ENCODE measurements at places on chromosomes 3 and 15.

GRCh38 chr3:39808467-39809180 is 785 bp upstream of the MYRIP start:
- DNase-seq = peak; percentile 62

- DNase-seq = no peak
These were observed 44.2 kb downstream of the SGO1 start for GRCh38 chr3:20141851-20142250.

GRCh38 chr3:9782770-9783169 is 9.5 kb downstream of the TADA3 start:
- DNase-seq = no peak

- no peak for DNase-seq
These were observed 12.0 kb downstream of the PIERCE2 start for GRCh38 chr15:55420171-55420866.

GRCh38 chr3:7381741-7382140 is 520.8 kb downstream of the GRM7 start:
- no peak for DNase-seq

- no peak for DNase-seq
These were observed 63.6 kb downstream of the ZNF621 start for GRCh38 chr3:40588406-40588805.

- DNase-seq = no peak
These were observed 754.6 kb downstream of the AGBL1 start for GRCh38 chr15:86834115-86834863.

DNA sequence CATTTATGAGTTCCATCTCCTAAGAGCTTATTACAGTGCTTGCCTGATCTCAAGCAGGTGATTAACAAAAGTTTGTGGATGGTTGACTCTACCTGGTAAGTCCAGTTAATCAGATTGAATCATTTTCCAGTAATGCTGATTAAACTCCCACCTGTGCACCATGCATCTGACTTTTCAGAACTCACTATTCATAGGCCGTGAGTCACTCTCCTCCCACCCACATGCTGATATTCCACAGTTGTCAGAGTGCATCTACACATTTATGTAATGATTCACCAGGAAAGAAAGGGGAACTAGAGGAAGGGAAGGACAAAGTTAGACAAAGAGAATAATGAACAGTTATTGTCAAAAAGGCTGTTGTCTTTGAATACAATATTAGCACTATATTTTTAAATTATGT is 106.2 kb upstream of the UBE3A start:
- DNase-seq = no peak

DNA sequence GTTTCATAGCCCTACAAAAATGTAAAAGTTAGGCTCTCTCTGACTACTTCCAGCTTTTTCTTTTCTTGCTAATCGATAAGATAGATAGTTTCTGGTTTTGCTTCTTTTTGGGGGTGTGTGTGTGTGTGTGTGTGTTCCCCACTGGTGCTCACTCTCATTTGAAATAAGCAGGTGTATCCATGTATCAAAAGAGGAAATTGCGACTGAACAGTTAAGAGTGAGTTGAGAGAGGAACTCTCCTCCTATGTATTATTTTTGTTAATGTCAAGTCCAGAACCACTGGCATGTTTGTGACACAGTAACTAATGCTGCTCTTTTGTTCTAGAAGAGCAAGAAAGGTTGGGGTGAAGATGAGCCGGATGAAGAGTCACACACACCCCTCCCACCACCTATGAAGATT is 96.7 kb upstream of the UMPS start:
- DNase-seq = no peak

GRCh38 chr15:42073418-42073817 is 20.9 kb downstream of the PLA2G4D start:
- no peak for DNase-seq

DNA sequence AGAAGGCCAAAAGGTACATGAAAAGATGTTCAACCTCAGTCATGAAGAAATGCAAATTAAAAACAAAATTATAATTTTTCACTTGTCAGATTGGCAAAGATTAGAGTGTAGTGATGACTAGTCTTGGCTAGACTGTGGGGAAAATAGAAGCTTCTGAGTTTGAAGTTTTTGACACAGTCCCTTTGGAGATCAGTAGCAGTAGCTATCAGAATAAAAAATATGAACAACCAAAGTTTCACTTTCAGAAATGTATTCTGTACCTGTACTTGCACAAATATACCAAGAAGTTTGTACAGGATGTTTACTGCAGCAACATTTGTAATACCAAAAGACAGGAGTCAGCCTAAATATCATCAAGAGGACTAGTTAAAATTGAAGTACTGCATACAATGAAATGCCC is 14.1 kb downstream of the ATP2C1 start:
- no peak for DNase-seq

GRCh38 chr3:64266983-64267382 is 41.7 kb upstream of the PRICKLE2 start:
- no peak for DNase-seq

GRCh38 chr3:119492128-119492527 is 6.2 kb upstream of the TIMMDC1 start:
- no peak for DNase-seq

- no peak for DNase-seq
These were observed 53.2 kb downstream of the ASTE1 start for GRCh38 chr3:130973406-130973805.

DNA sequence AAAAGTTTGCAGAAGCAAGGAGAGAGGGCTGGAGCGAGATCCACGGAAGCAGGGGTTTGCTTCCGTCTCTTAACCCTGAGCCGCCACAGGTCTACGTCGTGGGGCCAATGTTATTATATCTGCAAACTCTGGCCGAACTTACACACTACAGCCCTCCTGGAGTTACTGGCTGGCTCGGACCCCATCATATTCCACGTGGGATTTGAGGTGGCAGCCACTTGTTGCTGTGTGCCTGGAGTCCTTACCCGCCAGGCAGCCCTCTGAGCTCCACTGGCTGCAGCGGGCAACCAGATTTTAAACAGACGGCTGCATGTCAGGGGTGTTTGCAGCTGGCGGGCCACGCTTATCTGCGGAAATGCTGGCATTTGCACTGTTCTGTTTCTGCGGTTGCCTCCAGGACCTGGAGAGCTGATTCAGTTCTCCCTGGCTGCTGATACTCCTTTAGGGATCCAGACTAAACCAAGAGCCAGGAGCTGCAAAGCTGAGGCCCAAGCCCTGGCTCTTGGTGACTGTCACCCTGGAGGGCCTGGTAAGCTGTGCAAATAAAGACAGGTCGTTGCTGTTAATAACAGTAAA is 34.7 kb downstream of the TM2D3 start:
- no peak for DNase-seq

GRCh38 chr3:45205126-45205525 is 21.0 kb downstream of the TMEM158 start:
- DNase-seq = no peak

DNA sequence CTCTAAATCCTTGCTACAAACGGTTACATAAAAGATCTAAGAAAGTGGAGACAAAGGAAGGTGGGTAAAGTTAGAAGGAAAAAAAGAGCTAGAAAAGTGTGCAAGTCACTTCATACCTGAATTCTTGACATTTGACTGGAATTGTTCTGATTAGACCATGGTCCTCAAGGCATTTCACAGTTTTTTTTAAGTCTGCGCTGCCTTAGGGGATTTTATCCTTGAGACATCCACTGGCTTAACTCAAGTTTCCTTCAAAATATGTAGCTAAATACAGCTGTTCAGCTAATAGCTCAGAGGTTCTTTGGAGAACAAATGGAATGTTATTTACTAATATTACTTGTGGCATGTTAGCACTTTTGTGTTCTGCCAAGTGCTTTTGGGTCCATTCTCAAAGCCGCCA is 236.9 kb downstream of the TP63 start:
- DNase-seq = no peak

- DNase-seq = no peak
These were observed 32.3 kb downstream of the VGLL4 start for GRCh38 chr3:11611341-11611799.

GRCh38 chr3:115082260-115082659 is 64.8 kb downstream of the ZBTB20 start:
- DNase-seq = no peak

- peak; percentile 64 for DNase-seq
These were observed 1.1 kb downstream of the FBN1 start for GRCh38 chr15:48644467-48644826.

DNA sequence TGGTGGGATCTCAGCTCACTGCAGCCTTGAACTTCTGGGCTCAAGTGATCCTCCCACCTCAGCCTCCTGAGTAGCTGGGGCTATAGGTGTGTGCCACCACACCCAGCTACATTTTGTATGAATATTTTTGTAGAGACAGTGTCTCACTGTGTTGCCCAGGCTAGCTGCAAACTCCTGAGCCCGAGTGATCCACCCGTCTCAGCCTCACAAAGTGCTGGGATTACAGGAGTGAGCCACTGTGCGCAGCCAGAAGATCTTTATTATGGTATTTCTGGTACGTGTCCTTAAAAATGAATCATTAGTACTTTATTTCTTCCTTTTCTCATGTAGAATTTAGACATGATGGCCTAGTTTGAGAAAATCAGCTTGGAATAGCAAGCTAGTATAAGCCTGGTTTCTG is 153.3 kb downstream of the BCHE start:
- no peak for DNase-seq

DNA sequence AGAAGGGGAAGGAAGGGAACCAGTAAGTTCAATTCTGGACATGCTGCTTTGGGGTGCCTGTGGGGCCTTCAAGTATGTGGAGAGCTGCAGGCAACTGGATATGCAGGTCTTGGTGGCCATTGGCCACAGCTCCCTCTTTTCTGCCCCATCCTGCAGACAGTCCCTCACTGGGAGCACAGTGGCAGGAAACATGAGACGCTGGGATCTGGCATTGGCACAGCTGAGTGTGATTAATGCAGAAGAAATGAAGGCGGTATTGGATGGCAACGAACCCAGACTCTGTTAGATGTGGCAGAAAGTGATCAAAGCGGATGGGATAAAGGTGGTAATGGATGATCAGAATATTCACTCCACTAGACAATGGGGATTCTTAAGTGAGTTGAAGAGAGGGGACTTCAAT is 23.2 kb upstream of the VPS8 start:
- DNase-seq = no peak

GRCh38 chr3:161644891-161645635 is 148.5 kb downstream of the OTOL1 start:
- DNase-seq = no peak

GRCh38 chr3:127734754-127735473 is 62.2 kb downstream of the ABTB1 start:
- DNase-seq = no peak

DNA sequence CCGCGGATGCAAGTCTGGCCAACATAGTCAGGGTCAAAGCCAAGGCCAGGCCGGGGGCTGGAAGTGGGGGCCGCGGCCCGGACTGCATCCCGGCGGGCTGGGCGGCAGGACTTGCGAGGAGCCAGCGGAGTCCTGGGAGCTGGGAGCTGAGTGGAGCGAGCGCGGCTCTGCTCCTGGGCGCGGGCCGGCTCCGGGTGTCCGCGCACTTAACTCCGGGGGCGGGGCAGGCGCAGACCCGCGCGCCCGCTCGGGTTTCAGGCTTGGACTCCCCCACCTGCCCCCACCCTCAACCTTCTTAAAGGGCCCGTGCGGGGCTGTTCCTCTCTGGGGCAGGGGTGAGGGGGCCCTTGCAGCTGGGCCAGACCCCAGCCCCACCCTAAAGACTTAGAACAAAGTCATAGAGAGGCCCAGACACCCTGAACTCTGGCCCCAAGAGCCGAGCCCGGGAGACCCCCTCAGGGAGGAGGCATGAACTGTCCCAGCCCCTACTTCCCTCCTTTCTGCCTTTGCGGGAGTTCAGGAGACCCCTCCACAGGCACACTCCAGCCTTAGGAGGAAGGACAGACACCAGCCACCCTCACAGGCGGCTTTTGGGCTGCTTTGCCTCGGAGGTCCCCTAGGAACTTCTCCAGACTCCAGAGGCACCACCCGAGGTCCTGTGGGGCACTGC is at the start of gene CSPG4:
Gene CSPG4, minus strand, starts transcription at position 181 of the 670 bp plus-strand sequence. Its CDS starts 93 bp downstream, at position 88.
- DNase-seq = no peak

GRCh38 chr15:36978126-36978525 is 122.2 kb downstream of the MEIS2 start:
- no peak for DNase-seq

DNA sequence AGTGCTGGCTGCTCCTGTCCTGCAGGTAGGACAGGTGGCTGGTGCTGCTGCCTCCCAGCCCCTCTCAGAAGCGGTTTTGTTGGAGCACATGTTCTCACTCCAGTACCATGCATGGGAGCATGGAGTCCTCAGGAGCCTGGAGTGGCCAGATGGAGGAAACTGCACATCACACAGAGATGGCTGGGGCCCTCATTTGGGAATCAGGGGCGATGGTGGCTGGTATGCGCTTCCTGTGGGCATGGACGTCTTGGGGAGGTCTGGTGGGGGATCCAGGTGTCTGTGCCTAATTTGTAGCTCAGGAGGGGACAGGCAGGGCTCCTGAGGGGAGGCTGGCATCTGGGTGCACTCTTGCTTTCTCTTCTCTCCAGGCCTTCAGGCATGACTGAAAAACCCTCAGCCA is 168.2 kb downstream of the KLF13 start:
- DNase-seq = no peak

DNA sequence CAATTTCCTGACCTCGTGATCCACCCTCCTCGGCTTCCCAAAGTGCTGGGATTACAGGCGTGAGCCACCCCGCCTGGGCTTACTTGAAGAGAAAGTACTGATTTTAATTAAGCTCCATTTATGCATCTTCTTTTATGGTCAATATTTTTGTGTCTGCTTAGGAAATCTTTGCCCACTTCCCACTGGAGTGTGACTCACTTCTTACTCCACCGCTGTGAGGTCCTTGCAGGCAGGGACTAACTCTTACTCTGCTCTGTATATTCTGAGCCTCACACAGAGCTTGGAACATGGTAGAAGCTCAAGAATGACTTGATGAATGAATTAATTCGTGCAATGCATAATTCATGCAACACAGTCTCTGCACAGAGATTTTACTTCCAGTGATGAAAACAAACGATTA is 2.9 kb upstream of the TM4SF19 start:
- no peak for DNase-seq

DNA sequence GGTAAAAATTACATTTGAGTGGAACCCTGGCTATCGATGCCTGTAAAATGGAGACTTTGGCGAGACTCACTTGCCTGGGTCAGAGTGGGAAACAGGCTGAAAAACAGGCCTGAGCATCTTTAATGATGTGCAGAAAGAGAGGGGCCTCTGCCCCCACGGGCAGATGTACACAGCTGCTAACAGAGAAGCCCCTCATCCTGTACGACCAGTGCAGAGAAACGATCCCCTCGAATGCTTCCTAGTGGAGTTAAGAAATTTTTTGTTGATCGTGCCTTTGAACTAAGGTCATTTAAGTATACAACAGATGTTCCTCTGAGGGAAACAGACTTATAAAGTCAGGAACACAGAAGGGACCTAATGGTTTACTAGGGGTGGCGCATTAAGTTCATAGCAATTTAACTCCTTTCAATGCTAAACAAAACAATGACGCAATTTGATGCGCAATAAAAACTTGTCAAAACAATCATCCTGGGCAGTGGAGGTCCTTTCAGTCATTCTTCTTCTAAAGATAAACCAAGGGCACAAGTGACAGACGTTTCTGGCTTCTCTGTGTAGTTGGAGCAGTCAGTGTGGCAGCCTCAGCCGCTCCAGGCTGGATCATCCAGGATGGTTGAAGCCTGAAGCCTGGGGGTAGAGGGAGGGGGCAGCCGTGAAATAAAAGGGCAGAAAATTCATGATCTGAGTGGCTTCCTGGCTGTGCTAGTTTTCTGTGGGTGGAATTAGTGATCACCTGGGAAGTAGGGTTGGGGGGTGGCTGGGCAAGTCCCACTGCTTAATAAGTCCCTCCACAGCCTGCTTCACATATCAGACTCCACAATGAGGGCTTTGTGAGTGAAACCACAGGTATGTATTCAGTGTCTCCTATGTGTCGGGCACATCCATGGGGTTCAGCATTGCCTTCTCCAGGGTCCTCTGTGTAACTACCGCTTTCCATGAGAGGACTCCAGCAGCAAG is 50.8 kb upstream of the MRPS22 start:
- no peak for DNase-seq
